ENCODE measurements at places on chromosomes 7 and 10.

DNA sequence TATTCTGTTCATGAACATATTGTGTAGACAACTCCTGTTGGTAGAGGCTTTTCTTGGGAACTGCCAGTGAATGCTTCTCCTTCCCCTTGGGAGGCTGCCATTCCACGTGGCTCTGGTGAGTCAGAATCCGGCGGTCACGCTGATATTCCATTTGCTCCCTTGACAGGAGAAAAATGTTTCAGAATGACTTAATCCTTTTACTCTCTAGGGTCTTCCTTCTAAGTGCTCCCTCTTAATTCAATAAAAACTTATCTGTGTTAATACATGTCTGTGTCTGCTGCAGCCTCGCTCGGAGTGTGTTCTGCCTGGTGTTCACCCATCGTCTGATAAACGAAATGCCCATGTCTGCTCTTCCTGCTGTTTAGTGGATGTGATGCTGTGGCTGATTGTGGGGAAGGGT is 278.6 kb downstream of the ARHGAP12 start:
- no peak overlapping the region for H3K27ac ChIP-seq
- H3K27me3 ChIP-seq, result peaks cover 55% of the 10 kb centered on the region
- no peak for DNase-seq
- H3K4me3 ChIP-seq, result no peak overlapping the region
- H3K36me3 ChIP-seq, result no peaks in the 10 kb centered on the region
- H3K4me1 ChIP-seq, result no peaks in the 10 kb centered on the region

- H3K27ac ChIP-seq, result peak within 1 kb of the TSS; percentile 68
- H3K36me3 ChIP-seq, result peaks cover 2% of the 10 kb centered on the region
- no peaks in the 10 kb centered on the region for H3K27me3 ChIP-seq
- H3K4me1 ChIP-seq, result peaks cover 6% of the 10 kb centered on the region
- peak within 1 kb of the TSS; percentile 81 for H3K4me3 ChIP-seq
These were observed at the start of gene ADAP1 for GRCh38 chr7:954330-955238. ADAP1 (minus strand) TSS chr7:954680; CDS start chr7:954477, 203 bp downstream.

DNA sequence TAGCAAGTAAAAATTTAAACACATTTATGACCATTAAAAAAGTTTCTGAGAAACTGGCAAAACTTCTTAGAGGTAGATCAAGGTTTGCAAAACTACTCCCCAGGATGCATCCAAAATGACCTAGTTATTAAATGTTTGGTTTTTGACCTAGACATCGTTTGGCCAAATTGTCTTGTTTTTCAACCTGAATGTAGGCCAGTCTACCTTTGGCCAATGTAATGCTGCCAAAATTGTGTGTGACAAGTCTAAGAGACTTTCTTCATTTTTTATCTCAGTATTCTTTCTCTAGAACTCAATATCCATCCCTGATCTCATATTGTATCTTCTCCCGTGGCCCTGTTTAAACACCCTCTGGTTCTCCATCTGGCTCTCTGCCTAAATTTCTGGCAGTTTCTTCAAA is 202.0 kb downstream of the CXCL12 start:
- H3K36me3 ChIP-seq, result no peaks in the 10 kb centered on the region
- no peak overlapping the region for H3K27ac ChIP-seq
- H3K4me3 ChIP-seq, result no peak overlapping the region
- DNase-seq, result no peak
- H3K4me1 ChIP-seq, result no peaks in the 10 kb centered on the region

DNA sequence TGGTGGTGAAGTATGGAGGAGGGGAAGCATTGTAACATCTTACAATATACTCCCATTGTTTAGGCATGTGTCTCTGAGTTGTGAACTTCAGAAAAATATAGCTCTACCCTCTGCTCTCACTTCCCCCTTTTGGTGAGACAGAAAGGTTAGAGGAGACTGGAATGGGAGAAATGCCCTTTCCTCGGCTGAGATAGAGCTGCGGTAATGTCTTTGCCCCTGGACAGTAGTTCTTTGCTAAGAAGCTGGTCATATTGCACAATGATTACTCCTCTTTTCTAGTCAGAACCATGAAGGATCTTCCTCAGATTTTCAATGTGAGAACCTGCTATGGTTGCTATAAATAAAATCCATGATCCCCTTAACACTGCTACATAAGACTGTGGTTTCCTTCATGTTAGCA is 171.0 kb downstream of the SEM1 start:
- no peak overlapping the region for H3K4me3 ChIP-seq
- peaks cover 36% of the 10 kb centered on the region for H3K27me3 ChIP-seq
- H3K4me1 ChIP-seq, result no peaks in the 10 kb centered on the region
- no peaks in the 10 kb centered on the region for H3K36me3 ChIP-seq
- no peak for DNase-seq

DNA sequence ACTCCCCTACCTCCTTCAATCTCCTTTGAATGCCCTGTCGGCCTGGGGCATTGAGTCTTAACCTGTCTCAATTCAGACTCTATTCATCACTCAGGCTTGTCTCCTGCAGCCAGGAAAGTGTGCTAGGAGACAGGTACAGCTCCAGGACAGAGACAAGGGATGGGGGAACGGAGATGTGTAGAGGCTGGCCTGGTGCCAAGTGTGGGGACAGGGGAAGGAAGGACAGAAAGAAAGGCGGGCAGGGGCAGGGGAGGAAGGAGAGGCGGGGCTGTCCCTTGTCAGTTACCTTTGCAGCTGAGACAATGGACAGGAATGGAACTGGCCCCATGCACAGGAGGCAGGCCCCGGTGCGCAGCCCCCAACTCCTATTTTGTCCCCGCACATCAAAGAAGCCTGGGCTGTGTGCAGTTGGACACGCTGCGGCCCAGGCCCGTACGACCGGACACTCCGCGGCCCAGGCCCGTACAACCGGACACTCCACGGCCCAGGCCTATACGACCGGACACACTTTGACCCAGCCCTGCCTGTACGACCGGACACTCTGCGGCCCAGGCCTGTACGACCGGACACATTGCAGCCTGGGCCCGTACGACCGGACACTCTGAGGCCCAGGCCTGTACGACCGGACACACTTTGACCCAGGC is 36.9 kb downstream of the CHST15 start:
- no peak for DNase-seq
- no peak overlapping the region for H3K4me3 ChIP-seq
- no peaks in the 10 kb centered on the region for H3K4me1 ChIP-seq
- no peaks in the 10 kb centered on the region for H3K36me3 ChIP-seq

- no peaks in the 10 kb centered on the region for H3K27me3 ChIP-seq
- peak overlapping the region; percentile 96 for H3K27ac ChIP-seq
- peak; percentile 56 for DNase-seq
- peak overlapping the region; percentile 76 for H3K4me3 ChIP-seq
- H3K36me3 ChIP-seq, result peaks cover 30% of the 10 kb centered on the region
- peaks cover 80% of the 10 kb centered on the region for H3K4me1 ChIP-seq
These were observed 21.1 kb downstream of the FAM53B start for GRCh38 chr10:124722798-124723783.
